SJSA1 (cell line): ENCODE measurements at places on chromosomes 5 and 9.
A peak's percentile ranks its signal among the peaks of the same experiment; 100 is the strongest.

DNA sequence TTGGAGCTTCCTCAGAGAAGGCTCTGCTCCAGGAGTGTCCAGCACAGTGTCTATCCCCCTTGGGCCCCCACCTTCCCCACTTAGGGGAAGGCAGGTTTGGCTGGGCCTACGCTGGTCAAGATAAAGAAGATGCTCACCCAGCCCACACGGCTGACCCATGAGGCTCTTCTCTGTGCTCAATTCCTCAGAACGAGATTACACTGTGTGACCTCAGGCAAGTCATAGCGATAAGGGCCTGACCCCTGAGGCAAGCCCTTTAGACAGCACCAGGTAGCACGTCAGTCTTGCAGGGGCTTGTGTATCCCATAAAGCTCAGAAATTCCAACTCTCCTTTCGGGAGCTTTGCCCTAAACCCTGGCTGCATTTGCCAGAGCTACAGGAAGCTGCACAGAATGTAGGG, 32.6 kb downstream of the CORO2A start:
- DNase-seq, result no peak

GRCh38 chr9:97768746-97769145, 71.6 kb upstream of the XPA start:
- peak; percentile 73 for DNase-seq

GRCh38 chr5:98905857-98906688, 22.7 kb downstream of the CHD1 start:
- DNase-seq, result no peak

GRCh38 chr5:74326571-74327338, 313.8 kb downstream of the ENC1 start:
- peak; percentile 90 for DNase-seq

DNA sequence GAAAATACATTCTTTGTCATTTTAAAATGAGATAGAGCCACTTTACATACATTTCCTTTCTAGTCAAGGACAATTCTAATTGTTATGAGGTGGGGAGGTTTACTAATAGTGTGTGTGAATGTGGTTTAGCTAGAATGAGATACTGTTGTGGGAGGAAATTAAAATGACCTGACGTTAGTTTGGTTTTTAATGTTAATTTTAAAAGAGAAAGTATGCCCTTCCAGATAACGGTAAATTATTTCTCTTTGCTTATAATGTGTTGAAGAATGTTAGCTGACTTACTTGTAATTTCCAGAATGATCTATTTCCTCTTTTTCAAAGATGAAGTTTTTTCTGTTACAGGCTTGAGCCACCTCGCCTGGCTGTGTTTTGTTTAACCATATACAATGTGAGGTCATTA, 1.7 kb upstream of the TAF7 start:
- DNase-seq, result no peak

DNA sequence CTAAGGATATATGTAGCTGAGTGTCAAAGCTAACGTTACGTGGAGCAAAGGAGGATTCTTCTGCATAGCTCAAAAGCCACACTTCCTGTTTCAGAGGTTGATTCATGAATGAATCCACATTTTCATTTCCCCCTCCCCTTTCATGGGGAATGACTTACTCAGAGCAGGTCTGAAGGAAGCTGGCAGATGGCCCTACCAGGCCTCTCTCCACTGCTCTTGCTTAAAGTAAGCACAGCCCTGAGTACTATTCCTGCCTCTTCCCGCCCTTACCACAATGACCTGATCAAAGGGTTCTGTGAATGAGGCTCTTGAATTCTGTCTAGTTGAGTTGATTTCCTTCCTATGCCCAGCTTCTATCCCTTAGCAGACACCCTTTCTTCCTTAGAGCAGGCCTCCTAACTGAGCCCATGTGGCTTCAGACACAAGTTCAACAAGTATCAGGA, 6.3 kb downstream of the IGIP start:
- peak; percentile 83 for DNase-seq

- no peak for DNase-seq
These were observed 107.6 kb upstream of the PRSS3 start for GRCh38 chr9:33687779-33688178.

DNA sequence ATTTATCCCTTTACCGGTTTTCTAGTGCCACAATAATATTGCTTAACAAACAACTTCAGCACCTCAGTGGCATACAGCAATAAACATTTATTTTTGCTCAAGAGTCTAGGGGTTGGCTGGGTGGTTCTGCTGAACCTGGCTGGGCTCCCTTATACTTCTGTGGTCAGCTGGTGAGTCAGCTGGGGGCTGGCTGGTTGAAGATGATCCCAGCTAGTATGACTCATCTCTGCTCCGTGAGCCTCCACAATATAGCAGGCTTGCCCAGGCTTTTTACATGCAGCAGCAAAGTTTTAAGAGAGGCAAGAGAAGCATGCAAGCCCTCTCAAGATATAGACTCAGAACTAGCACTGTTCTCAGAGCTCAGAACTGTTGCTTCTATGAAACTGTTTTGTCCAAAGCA, 523.5 kb upstream of the CLINT1 start:
- DNase-seq, result peak; percentile 98

DNA sequence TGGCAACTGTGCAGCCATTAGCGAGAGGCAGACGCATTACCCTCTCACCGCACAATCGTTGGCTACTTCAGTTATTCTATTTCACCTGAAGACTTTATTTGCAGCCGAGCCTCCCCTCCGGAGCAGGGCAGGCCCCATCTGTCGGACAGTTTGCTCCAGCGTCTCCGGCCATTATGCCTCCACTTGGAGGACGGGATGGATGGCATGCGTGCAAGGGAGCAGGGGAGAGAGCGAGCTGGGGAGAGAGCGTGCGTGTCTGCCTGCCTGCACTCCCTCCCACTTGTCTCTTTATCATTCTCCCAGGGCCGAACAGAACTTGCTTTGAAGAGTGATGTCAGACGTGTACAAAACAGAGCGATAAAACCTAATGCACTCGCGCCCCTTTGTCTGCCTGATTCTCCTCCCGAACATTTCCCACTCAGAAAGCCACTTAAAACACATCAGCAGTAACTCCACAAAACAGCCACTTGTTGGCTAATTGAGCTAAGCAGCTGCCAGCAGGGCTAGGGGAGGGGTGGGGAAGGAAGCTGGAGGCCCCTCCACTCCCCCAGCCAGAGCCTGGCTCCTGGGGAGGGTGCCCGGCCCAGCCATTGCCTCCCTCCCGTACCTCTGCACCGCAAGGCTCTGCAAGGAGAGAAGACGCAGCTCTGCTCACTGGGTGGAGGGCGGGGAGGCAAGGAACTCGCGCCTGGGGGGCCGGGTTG, 43.4 kb upstream of the FUBP3 start:
- DNase-seq, result no peak

DNA sequence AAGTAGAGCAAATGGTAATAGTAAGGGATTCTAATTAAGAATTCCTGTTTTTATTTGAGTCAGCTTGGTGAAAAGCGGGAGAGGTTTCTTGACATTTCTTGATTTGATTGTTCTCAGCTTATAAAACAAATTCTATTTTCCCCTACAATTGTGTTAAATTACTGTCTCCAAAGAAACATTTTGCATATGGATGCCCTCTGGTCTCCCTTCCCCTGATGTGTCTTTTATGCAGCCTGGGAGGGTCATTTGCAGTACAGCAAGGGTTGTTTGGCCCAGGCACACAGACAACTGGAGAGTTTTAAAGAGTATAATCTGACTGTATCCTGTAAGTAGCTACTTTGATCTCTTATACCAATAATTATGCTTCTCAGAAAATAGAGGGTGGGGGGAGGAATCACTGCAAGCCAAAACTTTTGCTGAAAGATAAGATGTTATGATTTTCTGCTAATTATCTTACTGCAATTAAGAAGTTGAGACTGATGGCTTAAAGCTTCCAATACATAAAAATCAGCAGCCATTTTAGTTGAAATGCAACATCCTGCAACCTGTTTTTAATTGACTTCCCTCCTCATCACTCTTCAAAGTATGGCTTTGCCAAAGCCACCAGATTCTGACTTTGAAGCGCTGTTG, 204.1 kb upstream of the SEMA6A start:
- DNase-seq, result no peak
